ENCODE measurements at places on chromosomes 6 and 20. TPM values are rescaled to one million over a fixed set of nuclear protein-coding genes. Genes with fewer than 3 reads are reported as not detected.

Gene EEF1A2
- 0.81 TPM for total RNA-seq

Gene ETV7
- total RNA-seq, result 3.2 TPM

Gene ELOVL4
- total RNA-seq, result 3.0 TPM

Gene ERVFRD-1
- total RNA-seq, result not detected

Gene MOXD1
- total RNA-seq, result not detected

Gene GJA1
- not detected for total RNA-seq

Gene ZSCAN23
- total RNA-seq, result 1.1 TPM

Gene IL17A
- not detected for total RNA-seq
